ENCODE measurements at places on chromosomes 13 and 19.

GRCh38 chr13:105446197-105446596 is 1089.3 kb downstream of the EFNB2 start:
- DNase-seq: no peak

- DNase-seq: peak; percentile 26
Measured at GRCh38 chr19:35715981-35716800, 1.6 kb upstream of the KMT2B start.

DNA sequence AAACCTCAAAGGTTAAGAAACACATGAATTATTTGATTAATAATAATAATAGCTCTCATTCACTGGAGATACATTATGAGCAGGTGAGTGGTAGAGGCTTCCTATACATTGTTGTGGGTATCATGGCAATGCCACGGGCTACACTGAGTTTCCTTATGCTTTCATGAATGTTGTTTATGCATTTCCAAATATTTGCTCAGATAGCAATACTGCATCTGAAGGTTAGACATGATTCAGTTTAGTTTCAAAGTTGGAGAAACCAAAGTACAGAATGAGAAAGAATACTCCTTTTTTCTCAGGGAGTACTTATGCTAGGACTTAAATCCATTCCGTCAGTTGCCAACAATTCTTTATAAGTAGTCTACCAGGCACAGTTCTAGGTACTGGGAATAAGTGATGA is 108.5 kb downstream of the FRY start:
- DNase-seq: no peak

DNA sequence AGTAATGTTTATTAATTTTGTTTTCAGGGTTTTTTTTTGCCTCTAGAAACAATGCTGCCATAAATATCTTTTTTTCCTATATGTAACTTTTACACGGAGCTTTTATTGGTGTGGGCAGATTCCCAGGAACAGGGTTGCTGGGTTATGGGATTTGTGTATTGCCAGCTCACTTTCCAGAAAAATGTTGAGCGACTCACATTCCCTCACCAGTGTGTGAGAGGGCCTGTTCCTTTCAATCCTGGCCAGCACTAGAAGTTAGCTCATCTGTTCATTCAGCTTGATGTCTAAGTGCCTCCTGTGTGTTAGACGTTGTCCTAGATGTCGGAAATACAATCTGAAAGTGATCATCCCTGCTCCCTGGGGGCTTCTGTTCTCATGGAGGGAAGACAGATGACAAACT is 2.6 kb downstream of the ZNF71 start:
- DNase-seq: no peak

DNA sequence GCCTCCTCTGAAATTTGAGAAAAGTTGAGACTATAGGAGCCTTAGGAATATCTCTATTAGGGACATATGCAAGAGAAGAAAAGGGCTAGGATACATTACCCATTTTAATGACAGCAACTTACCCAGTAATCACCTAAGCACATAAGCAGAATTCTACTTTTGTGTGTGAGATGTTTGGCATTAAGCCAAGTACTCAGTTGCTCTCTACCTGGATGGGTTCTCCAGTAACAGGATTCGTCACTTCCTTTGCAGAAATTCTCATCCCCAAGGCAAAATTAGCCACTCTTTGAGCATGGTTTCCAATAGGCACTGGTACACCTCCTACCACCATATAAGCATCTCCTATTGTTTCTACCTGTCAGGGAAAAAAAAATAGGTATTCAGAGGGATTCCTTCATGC is 95.1 kb downstream of the C13orf42 start:
- no peak for DNase-seq

- DNase-seq: no peak
Measured at GRCh38 chr19:55602104-55603001, 2.3 kb downstream of the ZNF524 start.

DNA sequence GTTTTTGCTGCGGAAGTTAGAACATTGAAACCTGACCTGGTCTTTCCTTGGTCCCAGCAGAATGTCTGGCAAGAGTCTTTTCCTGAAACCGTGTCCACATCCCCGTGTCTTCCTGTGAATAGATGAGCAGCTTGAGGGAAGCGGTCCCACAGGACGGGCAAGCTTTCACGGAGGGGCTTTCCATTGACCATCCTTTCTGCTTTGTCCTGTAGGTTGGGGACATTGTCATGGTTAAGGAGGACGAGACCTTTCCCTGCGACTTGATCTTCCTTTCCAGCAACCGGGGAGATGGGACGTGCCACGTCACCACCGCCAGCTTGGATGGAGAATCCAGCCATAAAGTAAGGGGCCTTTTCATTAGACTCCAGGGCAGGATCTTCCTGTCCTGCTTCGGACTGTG is 126.0 kb downstream of the ATP11A start:
- no peak for DNase-seq

DNA sequence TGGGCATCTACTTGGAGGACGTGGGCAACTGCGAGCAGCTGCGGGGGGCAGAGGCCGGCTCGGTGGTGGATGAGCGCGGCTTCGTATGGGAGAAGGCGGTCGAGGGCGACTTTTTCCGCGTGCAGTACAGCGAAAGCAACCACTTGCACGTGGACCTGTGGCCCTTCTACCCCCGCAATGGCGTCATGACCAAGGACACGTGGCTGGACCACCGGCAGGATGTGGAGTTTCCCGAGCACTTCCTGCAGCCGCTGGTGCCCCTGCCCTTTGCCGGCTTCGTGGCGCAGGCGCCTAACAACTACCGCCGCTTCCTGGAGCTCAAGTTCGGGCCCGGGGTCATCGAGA is 10.3 kb upstream of the STRN4 start:
- DNase-seq: no peak

DNA sequence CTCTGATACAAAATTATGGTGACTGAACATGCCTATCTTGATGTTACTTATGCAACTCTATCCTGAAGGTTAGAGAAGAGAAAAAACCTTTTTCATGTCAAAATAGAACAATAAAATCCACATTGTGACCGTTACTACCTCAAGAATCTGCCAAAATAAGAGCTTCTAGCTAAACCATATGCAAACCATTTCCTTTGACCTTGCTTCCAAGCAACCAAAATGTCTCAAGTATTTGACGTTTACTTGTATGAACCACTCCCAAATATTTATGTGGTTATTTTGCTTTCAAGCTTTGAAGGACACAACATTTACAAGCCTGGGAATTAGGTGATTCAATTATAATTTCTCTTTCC is 13.9 kb downstream of the FOXO1 start:
- DNase-seq: no peak

- DNase-seq: no peak
Measured at GRCh38 chr13:80454245-80454644, 113.3 kb upstream of the SPRY2 start.

DNA sequence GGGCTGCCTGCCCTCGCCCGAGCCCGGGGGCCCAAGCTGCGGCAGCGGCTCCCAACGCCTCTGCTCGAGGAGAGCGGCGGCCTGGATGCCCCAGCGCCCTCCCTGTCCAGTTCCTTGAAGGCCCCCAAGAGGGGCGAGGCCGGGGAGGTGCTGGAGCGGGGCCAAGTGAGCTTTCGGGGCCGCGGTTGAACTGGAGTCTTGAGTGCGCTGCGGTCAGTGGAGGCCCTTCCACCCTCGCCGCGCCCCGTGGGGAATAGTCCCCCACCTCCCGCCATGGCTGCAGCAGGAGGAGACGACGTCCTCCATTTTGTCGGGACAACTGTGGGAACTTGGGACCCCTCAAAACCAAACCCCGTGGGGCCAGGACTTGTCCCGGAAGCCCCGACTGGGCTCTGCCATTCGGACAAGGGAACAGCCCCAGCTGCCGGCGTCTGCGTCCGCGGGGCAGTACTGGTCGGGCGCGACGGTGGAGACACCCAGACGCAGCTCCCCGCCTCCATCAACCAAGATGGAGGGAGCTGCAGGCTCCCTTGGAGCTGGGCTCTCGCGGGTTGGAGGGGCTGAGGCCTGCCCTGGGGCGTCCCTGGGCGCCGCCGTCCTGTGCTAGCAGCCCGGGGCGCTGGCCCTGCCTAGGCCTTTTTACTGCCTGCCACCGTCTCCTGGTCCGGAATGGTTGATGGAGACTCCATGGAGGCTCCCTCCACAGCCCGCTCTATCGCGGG is 736 bp upstream of the ZMYM5 start:
- DNase-seq: peak; percentile 62

DNA sequence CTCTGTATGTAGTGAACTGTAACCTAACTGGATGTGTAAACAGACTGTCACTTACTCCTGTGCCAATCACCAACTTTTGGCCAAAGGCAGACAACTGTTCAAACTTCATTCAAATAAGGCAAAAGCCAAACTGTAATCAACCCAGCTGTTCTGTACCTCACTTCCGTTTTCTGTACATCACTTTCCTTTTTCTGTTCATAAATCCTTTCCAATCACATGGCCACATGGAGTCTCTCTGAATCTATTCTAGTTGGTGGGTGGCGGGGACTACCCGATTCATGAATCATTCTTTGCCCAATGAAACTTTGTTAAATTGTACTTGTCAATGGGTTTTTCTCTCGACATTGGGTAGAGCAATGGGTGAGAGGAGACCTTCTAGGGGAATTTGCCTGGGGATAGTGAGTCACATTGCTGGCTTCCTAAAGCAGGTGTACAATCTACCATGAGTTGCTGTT is 178.3 kb upstream of the RFC3 start:
- no peak for DNase-seq

- DNase-seq: no peak
Measured at GRCh38 chr13:100364591-100364990, 224.0 kb downstream of the GGACT start.

GRCh38 chr19:44640518-44640917 is 3.2 kb upstream of the PVR start:
- no peak for DNase-seq

DNA sequence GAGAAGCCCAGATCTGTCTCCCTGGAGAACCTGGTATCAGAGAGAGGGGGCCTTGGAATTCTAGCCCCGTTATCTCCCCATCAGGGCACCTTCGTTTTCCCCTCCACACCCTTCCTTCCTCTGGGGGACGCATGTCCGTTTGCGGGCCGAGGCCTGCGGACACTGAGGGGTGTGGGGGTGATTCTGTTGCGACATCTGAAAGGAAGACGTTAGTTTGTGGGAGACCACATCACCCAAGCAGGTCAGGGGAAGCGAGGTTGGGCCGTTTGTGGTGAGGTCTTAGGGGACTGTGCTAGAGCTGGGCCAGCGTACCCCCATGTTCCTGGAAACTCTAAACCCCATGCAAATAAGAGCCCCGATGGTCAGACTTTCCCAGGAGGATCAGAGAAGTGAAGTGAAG is 3.7 kb upstream of the HSH2D start:
- no peak for DNase-seq

DNA sequence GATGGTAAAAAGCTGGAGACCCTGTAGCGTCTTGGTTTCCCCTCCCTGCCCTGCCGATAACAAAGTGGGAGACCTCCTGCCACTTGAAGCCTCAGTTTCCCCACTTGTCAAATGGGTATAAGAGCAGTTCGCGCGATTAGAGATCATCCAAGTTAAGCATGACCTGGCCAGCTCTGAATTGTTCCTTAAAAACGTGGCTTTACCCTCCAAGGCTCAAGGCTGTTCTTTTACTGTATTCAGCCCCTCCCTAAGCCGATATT is 421 bp downstream of the TNPO2 start:
- no peak for DNase-seq

- DNase-seq: peak; percentile 61
Measured at GRCh38 chr19:658916-659839, 3.8 kb downstream of the RNF126 start.

- DNase-seq: peak; percentile 66
Measured at GRCh38 chr19:20162821-20163220, 4.2 kb upstream of the ZNF486 start.

- DNase-seq: no peak
Measured at GRCh38 chr13:114045113-114045735, 71.3 kb upstream of the C13orf46 start.

GRCh38 chr13:85589021-85589420 is 210.2 kb downstream of the SLITRK6 start:
- no peak for DNase-seq

DNA sequence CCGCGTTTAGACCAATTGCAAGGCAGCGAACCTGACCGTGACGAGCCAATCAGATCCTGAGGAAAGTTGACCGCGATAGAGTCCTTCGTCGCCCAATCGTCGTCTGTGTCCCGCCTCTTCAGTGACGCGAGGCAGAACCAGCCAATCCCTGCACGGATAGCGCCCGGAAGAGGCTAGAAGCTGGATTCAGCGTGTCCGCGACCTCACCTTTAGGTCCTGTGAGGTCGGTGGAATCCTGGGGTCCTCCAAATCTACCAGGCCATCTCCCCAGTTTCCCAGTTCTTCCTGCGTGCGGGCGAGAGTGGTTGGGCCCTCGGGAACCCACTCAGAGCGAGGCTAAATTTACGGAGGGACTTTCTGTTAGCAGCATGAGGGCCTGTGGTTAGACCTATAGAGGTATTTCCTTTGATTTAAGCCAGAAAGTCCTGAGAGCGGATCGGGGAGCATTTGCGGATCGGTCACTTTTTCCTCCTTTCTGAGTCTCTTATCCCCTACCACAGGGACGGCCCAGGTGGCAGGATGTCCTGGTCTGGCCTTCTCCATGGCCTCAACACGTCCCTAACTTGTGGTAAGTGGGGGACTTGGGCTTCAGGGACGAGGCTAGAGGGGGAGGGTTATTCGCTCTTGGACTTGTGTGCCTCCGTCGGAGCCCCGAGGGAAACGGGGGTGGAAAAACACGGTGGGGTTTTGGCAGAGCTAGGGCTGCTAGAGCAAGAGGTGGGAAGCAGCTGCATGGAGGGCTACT is at the start of gene MRPS12:
Gene MRPS12 (plus strand): TSS at position 169 of the 745 bp plus-strand sequence. CDS start 351 bp downstream, at position 520.
- peak; percentile 99 for DNase-seq

DNA sequence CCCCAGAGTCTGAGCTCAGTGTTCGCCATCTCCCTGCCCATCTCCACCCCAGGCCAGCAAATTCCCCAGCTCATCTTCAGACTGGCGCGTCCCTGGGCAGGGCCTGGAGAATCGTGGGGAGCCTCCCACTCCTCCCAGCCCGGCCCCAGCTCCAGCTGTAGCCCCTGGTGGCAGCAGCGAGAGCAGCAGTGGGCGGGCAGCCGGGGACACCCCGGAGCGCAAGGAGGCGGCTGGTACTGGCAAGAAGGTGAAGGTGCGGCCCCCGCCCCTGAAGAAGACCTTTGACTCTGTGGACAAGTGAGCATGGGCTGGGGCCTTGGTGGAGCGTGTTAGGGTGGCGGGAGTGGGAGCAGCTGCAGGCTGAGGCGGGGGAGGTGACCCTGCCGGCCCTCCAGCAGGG is 8.4 kb upstream of the PRR19 start:
- DNase-seq: no peak

DNA sequence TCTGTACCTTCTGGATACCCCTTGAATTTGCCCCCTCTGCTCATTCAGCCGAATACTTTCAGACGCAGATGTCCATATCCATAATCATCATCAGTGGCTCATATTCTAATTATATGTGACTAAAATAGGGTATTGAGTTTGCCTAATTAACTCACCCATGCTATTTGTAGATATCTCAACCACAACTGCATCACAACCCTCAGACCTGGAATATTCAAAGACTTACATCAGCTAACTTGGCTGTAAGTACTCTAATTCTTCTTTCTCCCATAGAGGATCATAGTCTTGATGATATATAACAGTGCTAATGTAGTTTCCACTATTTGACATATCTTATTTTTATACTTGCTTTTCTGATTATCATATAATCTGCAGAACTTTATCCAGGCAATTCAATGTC is 35.8 kb downstream of the RXFP2 start:
- no peak for DNase-seq

- DNase-seq: no peak
Measured at GRCh38 chr13:24276306-24276705, 33.1 kb upstream of the C1QTNF9 start.

Data from CD4-positive, alpha-beta T cell treated with Interleukin-6 for 4 hours (primary cell).